ENCODE measurements at places on chromosomes 4 and X.

- DNase-seq = no peak
These were observed 100.2 kb upstream of the TMEM164 start for GRCh38 chrX:109902665-109903064.

GRCh38 chr4:185381288-185382196 is 14.2 kb downstream of the LRP2BP start:
- DNase-seq = no peak

- DNase-seq = no peak
These were observed 22.6 kb downstream of the LAMP2 start for GRCh38 chrX:120446498-120446897.

GRCh38 chr4:150464523-150464922 is 117.4 kb upstream of the MAB21L2 start:
- DNase-seq = no peak

- no peak for DNase-seq
These were observed 1.8 kb upstream of the FAM50A start for GRCh38 chrX:154441984-154442707.

DNA sequence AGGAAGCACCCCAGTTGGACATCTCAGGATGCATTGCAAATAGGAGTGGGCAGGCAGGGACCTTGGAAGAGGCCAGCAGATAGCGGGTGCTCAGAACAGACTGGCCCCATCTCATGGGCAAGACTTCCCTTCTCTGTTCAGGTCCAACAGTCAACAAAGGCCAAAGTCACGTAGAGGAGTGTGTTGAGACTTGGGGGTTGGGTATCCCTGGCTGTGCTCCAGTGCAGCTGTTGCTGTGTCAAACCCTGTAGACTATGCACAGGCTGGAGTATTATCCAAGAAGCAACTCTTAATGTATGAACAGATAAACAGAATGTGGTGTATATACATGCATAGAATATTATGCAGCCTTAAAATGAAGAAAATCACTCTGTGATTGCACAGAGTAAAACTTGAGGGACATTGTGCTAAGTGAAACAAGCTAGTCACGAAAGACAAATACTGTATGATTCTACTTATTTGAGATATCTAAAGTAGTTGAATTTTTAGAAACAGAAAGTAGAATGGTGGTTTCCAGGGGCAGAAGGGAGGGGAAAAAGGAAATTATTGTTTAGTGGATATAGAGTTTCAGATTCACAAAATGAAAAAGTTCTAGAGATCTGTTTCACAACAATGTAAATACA is 192.1 kb upstream of the LCORL start:
- no peak for DNase-seq

DNA sequence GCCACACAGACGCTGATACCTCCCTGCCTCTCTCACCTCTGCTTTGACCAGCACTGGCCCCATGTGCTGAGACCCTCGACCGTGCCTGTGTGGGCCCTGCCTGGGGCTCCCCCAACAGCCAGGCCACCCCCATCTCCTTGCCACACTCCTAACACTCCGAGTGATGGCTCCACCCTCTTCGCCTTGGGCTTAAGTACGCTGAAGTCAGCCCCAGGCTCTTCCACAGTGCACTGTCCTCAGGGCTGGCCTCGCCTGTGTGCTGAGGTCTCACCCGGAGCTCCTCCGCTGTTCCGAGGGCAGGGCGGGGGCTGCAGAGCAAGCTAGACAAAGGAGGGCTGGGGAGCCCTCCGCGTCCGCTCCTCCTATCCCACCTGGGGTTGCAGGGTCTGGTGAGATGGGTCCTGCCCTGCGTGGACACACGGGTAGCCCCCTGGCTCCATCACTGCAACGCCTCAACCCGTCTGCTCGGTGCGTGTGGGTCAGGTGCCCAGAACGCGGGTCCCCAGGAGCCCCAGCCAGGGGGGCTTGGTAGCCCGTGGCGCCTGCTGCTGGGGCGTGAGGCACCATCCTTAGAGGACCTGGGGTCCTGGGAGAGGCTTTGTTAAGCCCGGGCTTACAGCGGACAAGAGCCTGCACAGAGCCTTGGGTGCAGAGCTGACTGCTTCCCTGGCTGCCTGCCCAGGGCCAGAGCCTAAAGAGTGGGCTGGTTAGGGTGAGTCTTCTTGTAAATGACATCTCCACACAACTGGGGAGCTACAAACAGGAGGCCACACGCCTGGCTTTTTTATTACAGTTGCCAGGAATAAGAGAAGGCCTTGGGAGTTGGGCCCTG is 42.6 kb upstream of the NKX1-1 start:
- DNase-seq = no peak

- DNase-seq = no peak
These were observed 161.7 kb upstream of the NAP1L5 start for GRCh38 chr4:88859191-88859812.

DNA sequence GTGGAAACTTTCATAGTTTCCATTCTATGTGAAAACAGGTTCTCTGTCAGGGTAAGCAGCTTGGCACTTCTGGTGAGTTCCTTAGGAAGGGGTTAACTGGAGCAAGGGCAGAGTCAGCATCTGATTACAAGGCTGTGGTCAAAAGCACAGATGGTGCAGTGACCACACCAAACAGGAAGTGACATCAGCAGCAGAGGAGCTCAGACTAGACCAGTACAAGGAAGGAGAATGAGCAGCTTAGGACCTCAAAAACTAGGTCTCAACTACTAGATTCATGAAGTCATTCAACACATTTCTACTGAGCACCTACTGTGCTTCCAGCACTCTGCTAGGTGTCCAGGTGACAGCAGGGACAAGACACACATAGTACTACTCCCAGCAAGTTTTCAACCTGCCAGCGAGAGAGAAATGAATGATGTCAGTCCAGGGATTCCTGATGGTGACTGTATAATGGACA is 130.2 kb downstream of the AMELX start:
- no peak for DNase-seq

DNA sequence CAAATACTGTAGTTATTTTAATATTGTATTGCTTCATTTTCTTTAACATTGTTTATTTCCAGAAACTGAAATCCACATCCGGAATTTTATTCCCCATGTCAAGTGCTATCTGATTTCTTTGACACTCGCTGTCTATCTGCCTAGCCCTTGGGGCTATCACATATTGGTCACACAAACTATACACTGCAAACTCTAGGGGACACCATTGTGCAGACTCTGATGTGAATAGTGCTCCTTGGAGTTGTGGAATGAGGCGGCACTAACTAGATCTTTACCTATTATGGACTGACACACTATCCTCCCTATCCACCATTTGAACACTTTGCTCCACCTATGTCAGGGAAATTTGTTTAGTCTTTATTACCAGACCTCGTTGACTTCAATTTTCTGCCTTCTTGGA is 534.5 kb downstream of the GLUD2 start:
- no peak for DNase-seq

- no peak for DNase-seq
These were observed 26.3 kb downstream of the MGARP start for GRCh38 chr4:139253713-139254112.

GRCh38 chrX:31117266-31117665 is 45.4 kb upstream of the FTHL17 start:
- DNase-seq = no peak

DNA sequence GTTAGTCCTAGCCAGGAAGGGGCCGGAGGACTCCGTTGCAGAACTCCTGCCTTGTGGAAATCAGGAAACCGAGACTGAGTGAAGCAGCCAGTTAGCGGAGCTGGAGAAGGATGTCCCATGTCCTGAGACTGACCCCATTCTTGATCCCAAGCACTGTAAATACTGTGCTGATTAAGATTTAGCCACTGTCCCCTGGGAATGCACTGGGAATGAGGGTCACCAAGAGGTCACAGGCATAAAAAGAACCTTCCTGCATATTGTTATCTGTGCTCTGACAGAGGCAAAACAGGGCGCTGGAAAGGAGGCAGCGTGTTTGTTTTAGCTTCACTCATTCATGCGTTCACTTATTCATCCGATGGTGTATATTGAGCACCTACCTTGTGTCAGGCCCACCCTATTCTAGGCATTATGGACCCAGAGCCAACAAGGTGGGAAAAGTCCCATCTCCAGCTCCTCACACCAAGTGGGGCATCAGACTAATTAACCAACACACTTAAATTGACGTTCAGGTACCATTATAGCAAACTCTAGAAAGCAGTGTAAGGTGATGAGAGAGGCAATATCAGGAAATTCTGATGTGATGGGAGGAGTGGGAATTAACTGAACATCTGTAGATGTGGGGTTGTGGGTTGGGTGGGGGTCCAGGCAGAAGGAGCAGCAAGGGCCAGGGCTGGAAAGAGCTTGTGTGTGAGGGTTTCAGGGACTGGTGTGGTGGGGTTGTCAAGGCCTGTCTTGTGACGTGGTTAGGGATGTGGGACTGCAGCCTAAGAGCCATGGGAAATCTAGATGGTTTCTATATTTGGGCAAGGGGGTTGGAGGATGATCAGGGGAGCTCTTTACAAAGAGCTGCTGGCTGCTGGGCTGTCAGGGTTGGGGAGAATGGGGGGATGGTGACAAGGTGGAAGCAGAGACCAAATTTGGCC is 10.6 kb upstream of the SLC2A9 start:
- no peak for DNase-seq

GRCh38 chrX:40663880-40664630 is 16.7 kb upstream of the CXorf38 start:
- no peak for DNase-seq

DNA sequence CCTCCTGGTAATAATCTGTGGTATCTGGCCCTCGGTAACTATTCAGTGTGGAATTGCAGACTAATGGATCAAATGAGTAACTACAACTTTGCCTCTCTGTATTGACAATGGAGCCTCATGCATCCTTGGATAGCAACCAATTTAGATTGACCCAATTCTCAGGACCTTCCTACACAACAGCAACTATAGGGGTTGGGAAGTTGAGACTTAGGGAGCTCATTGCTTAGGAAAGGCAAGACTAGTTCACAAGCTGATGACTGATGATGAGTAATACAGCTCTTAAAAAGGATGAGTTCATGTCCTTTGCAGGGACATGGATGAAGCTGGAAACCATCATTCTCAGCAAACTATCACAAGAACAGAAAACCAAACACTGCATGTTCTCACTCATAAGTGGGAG is 47.5 kb upstream of the KLHL13 start:
- DNase-seq = no peak

GRCh38 chr4:153114771-153115321 is 89.4 kb upstream of the TRIM2 start:
- DNase-seq = no peak
